ENCODE measurements at places on chromosomes 6 and 20.

DNA sequence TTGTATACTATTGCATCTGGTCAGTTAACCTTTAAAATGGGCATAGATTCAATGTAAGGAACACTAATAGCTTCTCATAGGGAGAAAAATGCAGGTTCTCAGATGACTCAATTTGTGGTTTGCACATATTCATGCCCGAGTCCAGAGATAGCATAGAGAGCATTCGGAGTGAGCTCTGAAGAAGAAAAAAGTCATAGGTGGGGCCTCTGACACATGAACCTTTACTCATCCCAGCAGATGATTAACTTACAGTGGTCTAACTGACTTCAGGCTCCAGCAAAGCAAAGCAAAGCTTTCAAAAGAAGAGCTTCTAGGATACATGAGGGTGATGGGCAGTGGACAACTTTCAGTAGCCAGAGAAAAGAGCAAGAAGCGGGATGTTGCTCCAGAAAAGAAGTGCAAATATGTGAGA lies 55.3 kb upstream of the BTN3A2 start:
- no peak for DNase-seq

GRCh38 chr20:57124366-57124765 lies 142.1 kb downstream of the BMP7 start:
- DNase-seq: no peak

DNA sequence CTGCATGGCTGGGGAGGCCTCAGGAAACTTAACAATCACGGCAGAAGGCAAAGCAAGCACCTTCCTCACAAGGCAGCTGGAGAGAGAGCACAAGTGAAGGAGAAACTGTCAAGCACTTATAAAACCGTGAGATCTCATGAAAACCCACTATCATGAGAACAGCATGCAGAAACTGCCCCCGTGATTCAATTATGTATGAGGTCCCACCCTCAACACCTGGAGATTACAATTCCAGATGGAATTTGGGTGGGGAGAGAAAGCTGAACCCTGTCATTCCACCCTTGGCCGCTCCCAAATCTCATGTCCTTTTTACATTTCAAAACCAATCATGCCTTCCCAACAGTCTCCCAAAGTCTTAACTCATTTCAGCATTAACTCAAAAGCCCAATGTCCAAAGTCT lies 107.2 kb upstream of the ECI2 start:
- DNase-seq: no peak

- no peak for DNase-seq
Observed at GRCh38 chr6:44495036-44495901, 107.8 kb downstream of the CDC5L start.

DNA sequence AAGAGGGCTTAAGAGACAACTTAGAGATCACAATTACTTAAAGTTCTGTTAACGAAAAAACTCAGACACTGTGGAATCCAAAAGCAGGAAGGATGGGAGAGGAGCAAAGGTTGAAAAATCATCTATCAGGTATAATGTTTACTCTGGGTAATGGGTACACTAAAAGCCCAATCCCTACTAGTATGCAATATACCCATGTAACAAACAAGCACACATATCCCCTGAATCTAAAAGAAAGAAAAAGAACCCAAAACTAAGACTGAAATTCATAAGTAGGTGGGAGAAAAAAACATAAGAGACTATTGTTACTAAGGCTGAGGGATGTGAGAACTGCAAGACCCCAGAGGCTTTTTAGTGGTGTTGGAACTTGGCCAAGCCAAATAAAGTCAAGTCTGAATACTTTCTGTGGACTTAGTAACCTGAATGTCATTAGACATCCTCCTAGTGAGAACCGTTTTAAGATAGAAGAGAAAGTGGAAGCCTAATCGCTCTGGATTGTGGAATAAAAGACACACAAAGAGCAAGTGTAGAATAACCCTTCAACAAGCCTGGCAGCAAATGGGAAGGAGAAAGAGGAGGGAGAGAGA lies 189.4 kb upstream of the RNF217 start:
- DNase-seq: no peak

DNA sequence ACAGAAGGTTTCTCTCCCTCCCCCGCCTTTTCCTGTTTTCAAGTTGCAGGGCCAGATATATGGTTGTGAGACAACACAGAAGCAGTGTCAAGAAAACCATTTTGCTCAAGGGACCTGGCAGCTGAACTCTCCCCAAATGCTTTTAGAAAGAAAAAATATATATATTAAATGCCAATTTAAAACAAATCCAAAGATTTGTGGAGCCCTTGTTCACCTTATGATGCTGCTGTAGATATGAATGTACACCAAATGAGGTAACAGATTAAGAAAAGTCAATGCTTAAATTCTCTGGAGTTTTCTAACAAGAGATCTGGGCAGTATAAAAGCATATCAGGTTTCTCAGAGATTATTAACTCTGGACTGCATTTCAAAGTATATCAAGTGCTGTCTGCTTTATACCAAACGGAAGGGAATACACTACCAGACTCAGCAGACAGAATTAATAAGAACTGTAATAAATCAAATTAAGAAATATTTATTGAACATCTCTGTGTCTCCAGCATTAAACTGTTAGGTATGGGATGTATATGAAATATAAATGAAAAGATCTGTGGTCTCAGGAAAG lies 357.5 kb downstream of the HDGFL1 start:
- no peak for DNase-seq

- no peak for DNase-seq
Observed at GRCh38 chr20:24667689-24668383, 198.4 kb downstream of the SYNDIG1 start.

GRCh38 chr20:20003031-20003954 lies 13.9 kb upstream of the NAA20 start:
- DNase-seq: no peak

DNA sequence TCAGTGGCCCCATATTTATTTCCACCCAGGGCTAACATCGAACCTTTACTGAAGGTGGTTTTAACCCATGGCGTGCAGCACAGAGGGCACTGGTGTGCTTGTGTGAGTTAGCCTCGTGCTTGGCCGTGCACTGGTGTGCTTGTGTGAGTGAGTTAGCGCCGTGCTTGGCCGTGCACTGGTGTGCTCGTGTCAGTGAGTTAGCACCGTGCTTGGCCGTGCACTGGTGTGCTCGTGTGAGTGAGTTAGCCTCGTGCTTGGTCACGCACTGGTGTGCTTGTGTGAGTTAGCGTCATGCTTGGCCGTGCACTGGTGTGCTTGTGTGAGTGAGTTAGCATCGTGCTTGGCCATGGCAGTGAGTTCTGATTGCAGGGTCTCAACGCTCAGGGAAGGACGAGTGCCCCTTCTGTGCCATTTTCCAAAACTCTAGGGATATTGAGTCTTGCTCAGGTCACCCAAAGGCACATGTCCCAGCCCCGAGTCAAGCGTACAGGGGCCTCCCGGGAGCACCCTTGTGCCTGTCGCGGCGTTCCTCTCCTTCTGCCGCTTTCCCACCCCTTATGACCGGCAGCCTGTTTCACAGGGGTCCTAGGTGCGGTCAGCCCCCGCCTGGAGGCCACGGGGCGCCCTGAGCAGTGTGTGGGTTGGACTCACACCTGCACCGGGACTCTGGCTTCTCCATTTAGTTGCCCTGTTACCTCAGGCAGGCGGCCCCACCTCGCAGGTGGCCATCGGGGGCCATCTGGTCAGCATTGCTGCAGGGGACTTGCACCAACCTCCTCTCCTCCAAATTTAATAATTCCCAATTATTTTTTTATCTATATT lies 399.1 kb downstream of the CDH4 start:
- DNase-seq: no peak

- DNase-seq: no peak
Observed at GRCh38 chr20:62063981-62064769, 1.5 kb downstream of the TAF4 start.

DNA sequence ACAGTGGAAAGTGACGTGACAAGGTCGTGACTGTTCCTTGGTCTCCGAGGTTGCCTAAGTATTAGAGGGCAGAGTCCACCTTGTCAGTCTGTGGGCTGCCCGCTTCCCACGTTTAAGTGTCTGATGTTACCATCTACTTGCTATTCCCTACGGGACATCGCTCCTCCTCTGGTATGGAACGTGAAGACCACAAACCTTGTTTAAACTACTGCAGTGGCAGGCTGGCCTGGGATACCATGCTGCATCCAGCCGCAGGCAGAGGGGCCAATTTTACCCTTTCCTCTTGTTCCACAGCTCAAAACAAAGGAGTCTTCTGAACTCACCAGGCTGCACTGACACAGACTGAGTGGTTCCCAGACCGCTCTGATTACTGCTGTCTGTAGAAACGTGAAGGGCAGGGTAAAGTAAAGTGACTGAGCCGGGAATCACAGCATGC lies 275.9 kb downstream of the FOXC1 start:
- DNase-seq: no peak

DNA sequence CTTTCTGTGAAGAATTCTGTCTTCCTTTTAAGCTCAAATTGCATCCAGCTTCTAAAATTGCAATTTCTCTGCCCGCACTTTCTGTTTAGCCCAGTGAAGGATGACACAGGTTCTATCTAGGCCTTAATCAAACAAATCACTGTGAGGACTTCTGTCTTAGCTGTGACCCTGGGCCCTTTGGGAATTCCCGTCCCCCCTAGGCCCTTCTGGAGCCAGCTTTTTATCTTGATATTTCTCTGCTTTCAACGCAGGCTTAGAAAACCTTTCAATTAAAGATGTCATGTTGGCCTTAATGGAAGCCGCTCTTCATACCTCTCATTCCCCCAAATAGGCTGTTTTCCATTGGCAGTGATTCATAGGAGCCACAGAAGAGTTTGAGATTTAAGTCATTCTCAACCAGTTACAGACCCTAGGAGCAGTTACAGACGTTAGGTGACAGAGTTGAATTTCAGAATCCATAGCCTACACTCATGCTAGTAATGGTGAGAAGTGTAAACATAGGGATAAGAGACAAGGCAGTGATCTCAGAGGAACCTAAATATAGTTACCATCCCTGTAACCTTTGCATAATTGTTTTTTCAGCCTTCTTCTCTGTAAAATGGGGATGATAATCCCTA lies 74.8 kb upstream of the FLRT3 start:
- no peak for DNase-seq

DNA sequence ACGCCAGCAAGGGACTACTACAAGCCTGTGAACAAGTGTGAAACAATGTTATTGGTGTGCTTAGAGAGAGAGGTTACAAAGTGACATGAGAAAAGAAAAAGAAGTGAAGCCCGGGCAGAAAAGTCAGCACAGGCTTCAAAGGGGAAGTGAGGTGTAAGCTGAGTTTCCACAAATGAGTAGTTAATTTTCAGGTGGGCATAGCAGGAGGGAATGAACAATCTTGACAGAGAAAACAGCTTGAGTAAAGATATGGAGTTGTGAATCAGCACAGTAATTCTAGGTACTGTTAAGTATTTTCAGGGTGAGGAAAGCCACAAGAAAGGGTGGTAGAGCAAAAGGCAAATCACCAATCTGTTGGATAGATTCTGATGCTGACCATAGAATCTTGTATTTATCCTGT lies 4.3 kb downstream of the KCNQ5 start:
- DNase-seq: no peak

DNA sequence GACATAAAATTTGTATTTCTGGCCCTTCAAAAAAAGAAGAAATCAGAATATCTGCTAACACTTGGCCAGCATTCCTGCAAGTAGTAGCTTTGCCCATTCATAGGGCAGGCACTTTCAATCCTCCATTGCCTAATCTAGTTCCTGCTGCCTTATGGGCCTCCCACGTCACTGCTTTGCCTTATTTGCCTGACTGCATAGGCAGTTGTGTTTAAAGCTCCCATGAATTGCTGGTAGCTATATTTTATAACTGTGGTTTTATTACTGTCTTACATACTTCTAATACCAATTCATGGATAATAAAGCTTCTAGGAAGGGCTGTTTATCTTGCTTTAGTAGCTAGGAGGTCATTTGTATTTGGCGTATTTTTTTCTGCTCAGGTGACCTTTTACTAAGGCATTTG lies 7.7 kb upstream of the SLC35A1 start:
- no peak for DNase-seq

- no peak for DNase-seq
Observed at GRCh38 chr20:56418385-56418861, 6.4 kb downstream of the CASS4 start.

DNA sequence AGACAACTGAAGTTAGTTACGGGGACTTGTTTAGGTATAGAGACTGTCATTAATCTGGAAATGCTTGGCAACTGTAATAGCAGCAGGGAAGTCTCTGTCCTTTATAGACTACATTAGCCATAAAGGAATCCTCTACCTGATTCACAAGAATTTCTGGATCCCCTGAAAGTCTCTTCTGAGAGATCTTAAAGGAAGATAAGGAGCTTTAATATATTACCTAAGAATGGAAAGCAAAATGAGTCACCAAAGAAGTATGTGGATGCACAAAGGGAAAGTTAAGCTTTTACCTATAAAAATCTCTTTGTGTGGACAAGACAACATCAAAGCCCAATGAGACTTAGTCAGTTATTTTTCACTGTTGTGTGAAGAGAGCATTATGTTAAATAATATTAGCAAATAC lies 92.2 kb upstream of the RSPO3 start:
- no peak for DNase-seq

GRCh38 chr20:53287357-53288042 lies 306.1 kb downstream of the ZNF217 start:
- no peak for DNase-seq

- no peak for DNase-seq
Observed at GRCh38 chr6:163776196-163776905, 361.8 kb downstream of the QKI start.

DNA sequence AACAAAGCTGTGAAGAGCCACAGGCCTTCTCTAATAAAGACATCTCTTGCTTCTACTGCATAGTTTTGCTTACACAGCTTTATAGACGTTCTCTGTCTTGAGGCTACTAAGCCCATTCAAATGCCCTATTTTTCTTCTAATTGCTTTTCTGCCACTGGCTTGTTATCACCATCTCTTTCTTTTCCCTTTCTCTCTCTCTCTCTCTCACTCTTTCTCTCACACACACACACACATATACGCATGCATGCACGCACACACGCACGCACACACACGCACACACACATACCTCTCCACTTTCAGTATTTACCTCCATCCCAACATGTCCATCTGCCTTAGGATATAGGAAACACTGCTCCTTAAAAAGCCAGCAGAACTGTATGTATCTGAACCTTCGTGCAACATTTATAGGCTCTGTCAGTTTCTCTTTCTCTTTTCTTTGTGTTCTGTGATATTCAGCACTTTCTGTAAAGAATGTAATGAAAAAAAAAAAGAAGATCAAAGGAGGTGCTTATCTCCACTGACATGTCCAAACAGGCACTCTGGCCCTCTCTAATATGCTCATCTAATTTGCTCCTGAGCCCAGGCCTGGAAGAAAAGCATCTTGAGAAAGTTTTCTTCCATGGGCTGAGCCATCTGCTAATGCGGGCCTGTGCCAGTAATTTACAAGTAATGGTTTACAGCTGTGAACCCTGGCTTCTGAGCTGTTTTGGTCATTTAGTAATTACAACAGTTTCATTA lies 1046.7 kb upstream of the MAP3K7 start:
- DNase-seq: no peak

- no peak for DNase-seq
Observed at GRCh38 chr20:31537890-31538289, 23.6 kb downstream of the HM13 start.

- no peak for DNase-seq
Observed at GRCh38 chr6:14210077-14210476, 92.5 kb downstream of the CD83 start.
